ENCODE measurements at places on chromosomes 6 and 20.
A peak's percentile ranks its signal among the peaks of the same experiment; 100 is the strongest.

GRCh38 chr6:73515204-73515655 is 5.6 kb downstream of the EEF1A1 start:
- peak; percentile 35 for DNase-seq

GRCh38 chr6:106377061-106377540 is 16.6 kb downstream of the CRYBG1 start:
- DNase-seq: peak; percentile 34

GRCh38 chr6:166906376-166907044 is 49.8 kb downstream of the RNASET2 start:
- DNase-seq: no peak

- DNase-seq: no peak
Measured at GRCh38 chr6:26473429-26473757, 15.6 kb downstream of the BTN2A1 start.

- DNase-seq: peak; percentile 54
Measured at GRCh38 chr6:13383328-13384163, 55.2 kb upstream of the TBC1D7 start.

DNA sequence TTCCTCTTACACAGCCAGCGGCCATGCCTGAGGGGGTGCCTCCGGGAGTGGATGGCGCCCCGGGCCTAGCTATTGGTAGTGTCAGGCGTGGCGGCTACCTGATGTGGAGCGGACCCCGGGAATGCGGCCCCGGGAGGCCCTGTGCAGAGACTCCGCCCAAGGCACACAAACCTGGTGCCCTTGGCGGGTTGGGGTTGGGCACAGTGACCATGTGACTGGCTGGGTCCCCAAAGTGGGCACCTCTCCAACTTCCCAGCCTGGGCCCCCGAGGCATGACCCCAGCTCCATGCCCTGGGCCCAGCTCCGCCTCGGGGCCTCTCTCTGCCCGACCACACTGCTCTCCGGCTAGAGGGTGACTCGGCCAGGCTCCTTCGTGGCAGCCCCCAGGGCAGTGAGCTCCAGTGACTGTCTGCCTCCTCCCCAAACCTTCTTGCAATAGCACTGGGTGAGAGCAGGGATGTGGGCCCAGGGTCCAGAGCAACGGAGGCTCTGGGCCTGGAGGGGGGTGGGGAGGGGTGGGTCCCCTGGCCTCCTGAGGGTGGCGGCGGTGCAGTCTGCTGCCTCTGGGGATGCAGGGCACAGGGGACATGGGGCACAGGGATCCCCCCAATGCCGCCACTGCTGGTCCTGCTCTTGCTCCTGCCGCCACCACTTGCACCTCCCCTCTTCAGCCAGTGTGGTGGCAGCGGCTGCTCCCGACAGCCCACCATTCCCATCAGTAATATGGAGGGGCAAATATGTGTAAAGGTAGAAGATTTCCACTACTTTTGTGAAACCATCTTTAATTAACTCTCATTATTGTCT is 942.9 kb upstream of the EPHA7 start:
- no peak for DNase-seq

DNA sequence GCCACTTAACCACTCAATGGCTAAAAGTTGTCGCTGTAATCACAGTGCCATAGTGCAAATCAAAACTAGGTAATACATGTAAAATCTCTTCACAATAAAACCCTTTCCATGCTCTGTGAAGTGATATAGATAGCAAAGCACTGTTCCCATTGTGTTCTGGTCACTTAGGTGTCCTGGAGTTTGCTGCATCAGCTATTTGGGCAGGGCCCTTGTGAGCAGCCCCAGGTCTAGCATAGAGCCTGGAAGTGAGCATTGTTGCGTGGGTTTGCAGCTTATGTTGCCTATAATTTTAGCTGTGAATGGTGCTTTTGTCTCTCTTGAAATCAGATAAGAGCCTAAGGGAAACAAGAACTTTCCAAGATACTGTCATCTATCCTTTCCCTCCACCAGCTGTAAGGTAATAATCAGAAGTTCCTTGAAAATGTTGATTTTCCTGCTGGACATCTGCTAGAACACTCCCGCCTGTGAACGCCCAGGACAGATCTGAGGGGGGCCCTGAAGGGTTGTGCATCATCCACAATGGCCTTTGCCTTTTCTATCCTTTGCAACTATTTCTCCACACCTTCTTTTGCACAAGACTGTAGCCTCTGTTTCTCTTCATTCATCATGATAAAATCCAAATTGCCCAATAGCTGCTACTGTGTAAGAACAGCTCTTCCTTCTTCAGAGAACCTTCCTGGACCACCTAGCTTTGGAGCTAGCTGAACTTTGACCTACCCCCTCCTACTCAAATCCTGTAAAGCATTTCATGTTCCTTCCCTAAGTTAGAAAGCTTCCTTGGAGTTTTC is 57.0 kb downstream of the TNFAIP3 start:
- DNase-seq: no peak

DNA sequence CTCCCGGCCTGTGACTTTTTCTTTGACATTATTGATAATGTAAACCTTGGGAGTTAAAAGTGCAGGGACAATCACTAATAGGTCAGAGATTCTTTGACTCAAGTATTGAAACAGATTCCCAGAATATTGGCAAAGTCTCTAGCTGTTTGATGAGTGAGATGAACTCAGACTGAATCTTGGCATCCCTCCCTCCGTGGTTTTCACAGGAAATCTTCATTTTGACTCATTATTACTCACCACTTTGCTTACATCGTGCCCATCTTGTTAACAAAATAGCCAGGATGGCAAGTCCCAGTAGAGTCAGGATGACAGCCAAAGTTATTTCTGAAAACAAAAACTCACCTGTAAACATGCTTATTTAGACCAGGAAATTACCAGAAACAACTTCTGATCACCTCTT is 2.0 kb downstream of the TSBP1 start:
- DNase-seq: peak; percentile 86
